Left colon (tissue), 2 donors: ENCODE measurements at places on chromosomes 12 and 14. TPM values are rescaled to one million over a fixed set of nuclear protein-coding genes. Genes with fewer than 3 reads are reported as not detected.

The ADCK1 gene
- 11.0 TPM for total RNA-seq

The DLGAP5 gene
- total RNA-seq: 4.0 TPM

The KRT73 gene
- total RNA-seq: not detected

The USP15 gene
- 61.2 TPM for total RNA-seq

The CCDC197 gene
- not detected for total RNA-seq

The LTBP2 gene
- total RNA-seq: 6.4 TPM

The SLC8A3 gene
- 0.46 TPM for total RNA-seq

The GPR135 gene
- total RNA-seq: 2.0 TPM

The MIP gene
- total RNA-seq: not detected

The PIWIL1 gene
- not detected for total RNA-seq

The MLF2 gene
- 167 TPM for total RNA-seq

The CLEC6A gene
- not detected for total RNA-seq

The LMO3 gene
- 1.9 TPM for total RNA-seq

The SIX1 gene
- total RNA-seq: not detected

The DICER1 gene
- 49.0 TPM for total RNA-seq

The CCDC88C gene
- total RNA-seq: 52.4 TPM

The PHC1 gene
- 5.2 TPM for total RNA-seq

The PTGR2 gene
- 16.0 TPM for total RNA-seq

The VWF gene
- total RNA-seq: 48.5 TPM

The POTEM gene
- not detected for total RNA-seq

The FOXN4 gene
- not detected for total RNA-seq

The AKAP3 gene
- 1.6 TPM for total RNA-seq

The KCNC2 gene
- not detected for total RNA-seq

The MYH6 gene
- total RNA-seq: not detected

The KRT83 gene
- total RNA-seq: not detected

The RNF212B gene
- total RNA-seq: not detected

The TAS2R46 gene
- total RNA-seq: 0.95 TPM

The HVCN1 gene
- total RNA-seq: 3.0 TPM

The FGF23 gene
- total RNA-seq: not detected

The ABCC9 gene
- 5.9 TPM for total RNA-seq

The P2RX2 gene
- total RNA-seq: 0.45 TPM

The SOCS4 gene
- 20.0 TPM for total RNA-seq

The GAS2L3 gene
- 16.0 TPM for total RNA-seq

The NKX2-8 gene
- total RNA-seq: not detected

The LRTM2 gene
- not detected for total RNA-seq

The PAPLN gene
- total RNA-seq: 2.8 TPM

The KRT72 gene
- not detected for total RNA-seq

The C14orf180 gene
- total RNA-seq: 1.0 TPM

The CCDC196 gene
- 1.2 TPM for total RNA-seq

The ZCCHC8 gene
- 18.7 TPM for total RNA-seq

The FIGNL2 gene
- 0.36 TPM for total RNA-seq

The PRH2 gene
- total RNA-seq: not detected

The ASPG gene
- 9.4 TPM for total RNA-seq

The FAM181A gene
- total RNA-seq: not detected

The CBLN3 gene
- total RNA-seq: 2.5 TPM

The WNT1 gene
- total RNA-seq: not detected

The ZBTB25 gene
- total RNA-seq: 5.9 TPM

The SCNN1A gene
- 289 TPM for total RNA-seq

The KRT75 gene
- not detected for total RNA-seq

The AKAP5 gene
- 11.9 TPM for total RNA-seq

The CMA1 gene
- 4.4 TPM for total RNA-seq

The PPM1A gene
- 134 TPM for total RNA-seq

The SIX6 gene
- not detected for total RNA-seq

The SIX4 gene
- total RNA-seq: 0.09 TPM

The GPRC5D gene
- 0.28 TPM for total RNA-seq

The DCP1B gene
- 7.9 TPM for total RNA-seq
